ENCODE measurements at places on chromosomes 2 and 18.

- DNase-seq, result no peak
Measured at GRCh38 chr2:166700079-166700478, 188.2 kb upstream of the XIRP2 start.

GRCh38 chr2:177542396-177542795 lies 149.8 kb downstream of the AGPS start:
- no peak for DNase-seq

- DNase-seq, result no peak
Measured at GRCh38 chr2:79223539-79223938, 64.0 kb upstream of the REG3A start.

GRCh38 chr18:37188016-37188791 lies 359.3 kb downstream of the KIAA1328 start:
- no peak for DNase-seq

DNA sequence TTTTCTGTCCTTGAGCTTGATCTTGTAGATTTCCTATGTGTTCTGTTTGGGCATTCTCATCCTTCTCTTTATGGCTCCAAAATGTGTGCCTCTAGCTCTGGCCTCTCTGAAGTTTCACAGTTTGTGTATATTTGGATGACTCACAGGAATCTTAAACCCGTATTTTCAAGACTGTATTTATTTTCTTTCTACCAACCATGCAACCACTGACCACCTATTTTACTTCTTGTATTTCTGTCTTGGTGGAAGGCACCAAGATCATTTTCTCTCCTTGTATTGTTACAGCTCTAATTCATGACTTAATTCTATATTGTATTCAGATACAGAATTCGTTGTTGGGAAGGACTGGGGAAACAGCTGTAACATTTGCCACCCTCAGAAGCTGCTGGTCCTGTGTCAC lies 39.5 kb downstream of the ACSL3 start:
- DNase-seq, result no peak

- no peak for DNase-seq
Measured at GRCh38 chr2:99659874-99660273, 170.1 kb upstream of the REV1 start.

DNA sequence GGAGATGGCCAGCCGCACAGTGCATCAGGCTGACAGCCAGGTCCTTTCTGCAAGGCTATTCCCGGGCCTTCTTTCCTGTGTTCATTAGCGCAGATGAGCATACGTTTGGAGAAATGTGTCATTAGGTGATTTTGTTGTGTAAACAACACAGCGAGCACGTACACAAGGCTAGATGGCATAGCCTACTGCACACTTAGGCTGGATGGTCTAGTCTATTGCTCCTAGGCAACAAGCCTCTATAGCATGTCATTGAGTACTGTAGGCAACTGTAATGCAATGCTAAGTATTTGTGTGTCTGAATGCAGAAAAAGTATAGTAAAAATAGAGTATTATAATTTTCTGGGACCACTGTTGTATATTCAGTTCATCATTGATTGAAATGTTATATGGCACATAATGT lies 50.9 kb upstream of the PHLPP1 start:
- no peak for DNase-seq

DNA sequence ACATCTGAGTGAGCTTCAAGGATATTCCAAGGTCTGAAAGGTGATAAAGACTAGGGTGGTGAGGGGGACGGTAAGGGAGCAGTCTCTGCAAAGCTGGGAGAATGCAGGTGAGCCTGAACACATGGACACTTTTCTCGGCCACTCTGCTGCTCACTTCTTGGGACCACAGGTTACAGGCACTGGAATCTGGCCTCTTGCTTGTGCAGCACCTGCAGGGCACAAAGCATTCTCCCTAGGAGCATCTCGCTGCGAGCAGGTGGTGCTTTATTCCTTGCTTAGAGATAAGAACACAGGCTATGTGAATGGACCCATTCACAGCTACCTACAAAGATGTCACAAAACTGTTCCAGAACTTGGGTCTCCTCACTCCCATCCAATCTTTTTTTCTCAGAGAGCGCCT lies 153.2 kb downstream of the DDX1 start:
- no peak for DNase-seq

DNA sequence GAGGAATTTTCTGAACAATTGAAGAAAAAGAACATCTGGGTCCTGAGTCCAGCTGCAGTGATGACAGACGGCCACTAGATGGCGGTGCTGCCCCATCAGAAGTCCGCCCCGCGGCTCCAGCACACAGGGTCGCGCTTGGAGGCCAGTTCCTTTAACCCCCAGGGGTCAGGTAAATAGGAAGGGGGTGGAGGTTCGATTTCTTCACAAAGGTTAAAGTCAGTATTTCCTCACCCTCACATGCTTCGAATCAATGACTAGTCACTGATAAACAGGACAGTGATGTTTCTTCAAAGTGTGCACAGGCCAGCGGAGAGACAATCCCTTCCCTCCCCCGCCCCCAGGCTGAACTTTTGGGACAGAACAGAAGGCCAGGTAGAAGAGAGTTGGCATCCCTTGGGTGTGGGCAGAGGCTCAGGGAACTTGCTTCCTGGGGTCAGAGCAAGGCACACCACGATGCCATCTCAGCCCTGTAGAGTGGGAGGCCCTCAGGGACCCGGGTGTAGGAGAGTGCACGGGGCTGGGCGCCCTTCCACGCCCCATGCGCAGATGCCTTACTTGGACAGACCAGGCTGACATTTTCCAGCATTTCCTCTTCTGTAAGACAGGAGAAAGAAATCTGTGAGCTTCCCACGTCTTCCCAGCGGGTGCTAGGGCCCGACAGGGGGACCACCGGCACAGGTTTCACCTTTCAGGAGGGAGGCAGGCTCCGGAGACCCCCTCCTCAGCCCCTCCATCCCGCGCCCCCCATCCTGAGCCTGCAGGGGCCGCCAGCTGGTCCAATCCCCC lies 722 bp downstream of the APOB start:
- peak; percentile 46 for DNase-seq

DNA sequence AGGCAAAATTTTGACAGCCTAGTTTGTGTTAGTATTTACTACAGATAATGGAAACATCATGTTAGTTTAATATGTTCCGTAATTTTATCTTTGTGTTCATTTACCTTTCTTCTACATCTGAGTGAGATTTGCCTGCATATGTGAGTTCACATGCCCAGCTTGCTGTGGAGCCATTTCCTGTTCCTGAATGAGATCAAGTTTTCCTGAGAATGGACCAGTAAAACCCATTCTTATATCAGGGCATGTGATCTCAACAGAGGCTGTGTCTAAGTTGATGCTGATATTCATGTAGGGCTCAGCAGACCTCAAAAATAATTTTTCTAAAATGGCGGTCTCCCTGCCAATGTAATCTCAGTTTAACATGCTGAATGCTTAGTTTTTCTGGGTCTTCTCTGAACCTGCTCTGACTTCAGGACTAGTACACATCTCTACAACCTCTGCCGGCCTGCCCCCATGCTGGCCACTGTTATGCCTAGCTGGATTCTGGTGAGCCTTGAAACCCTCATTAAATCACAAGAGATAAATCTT lies 1.0 kb downstream of the IL1A start:
- no peak for DNase-seq

GRCh38 chr2:143284087-143284675 lies 155.0 kb downstream of the ARHGAP15 start:
- peak; percentile 41 for DNase-seq

GRCh38 chr2:128438091-128438490 lies 119.4 kb upstream of the HS6ST1 start:
- DNase-seq, result peak; percentile 5

DNA sequence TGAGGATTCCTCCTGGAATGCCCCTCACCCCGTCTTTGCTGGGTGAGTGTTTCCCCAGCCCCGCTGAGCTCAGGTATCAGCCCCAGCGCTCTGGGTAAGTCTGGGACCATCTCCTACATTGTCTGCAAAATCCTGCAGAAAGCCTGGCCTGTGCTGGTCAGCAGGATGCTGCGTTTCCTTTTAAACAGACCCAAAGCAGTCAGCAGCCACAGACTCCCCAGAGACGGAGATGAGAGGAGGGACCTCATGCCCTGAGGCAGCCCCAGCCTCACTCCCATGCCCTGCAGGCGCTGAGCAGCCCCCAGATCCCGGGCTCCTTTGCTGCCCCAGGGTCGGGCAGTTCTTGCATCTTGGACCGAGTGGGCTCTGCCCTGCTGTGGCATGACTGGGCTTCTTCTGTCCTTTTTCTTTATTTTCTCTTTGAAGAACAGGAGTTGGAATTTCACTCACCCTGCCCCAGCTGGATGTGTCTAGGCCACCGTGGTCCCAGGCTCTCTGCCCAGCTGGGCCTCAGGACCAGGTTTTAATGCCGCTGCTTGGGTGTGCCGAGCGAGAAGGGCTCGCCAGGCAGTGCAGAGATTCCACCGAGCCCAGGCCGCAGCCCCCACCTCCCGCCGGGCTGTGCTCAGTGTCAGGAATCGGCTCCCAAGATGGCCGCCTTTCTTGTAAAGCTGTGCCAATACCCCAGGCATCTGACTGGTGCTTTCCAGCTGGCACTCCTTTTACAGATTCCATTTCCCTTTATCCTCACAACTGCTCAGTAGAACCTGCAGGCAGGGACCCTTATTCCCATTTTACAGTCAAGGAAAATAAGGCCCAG lies 43.6 kb downstream of the ODC1 start:
- no peak for DNase-seq

- no peak for DNase-seq
Measured at GRCh38 chr2:66170744-66171330, 264.1 kb upstream of the MEIS1 start.

DNA sequence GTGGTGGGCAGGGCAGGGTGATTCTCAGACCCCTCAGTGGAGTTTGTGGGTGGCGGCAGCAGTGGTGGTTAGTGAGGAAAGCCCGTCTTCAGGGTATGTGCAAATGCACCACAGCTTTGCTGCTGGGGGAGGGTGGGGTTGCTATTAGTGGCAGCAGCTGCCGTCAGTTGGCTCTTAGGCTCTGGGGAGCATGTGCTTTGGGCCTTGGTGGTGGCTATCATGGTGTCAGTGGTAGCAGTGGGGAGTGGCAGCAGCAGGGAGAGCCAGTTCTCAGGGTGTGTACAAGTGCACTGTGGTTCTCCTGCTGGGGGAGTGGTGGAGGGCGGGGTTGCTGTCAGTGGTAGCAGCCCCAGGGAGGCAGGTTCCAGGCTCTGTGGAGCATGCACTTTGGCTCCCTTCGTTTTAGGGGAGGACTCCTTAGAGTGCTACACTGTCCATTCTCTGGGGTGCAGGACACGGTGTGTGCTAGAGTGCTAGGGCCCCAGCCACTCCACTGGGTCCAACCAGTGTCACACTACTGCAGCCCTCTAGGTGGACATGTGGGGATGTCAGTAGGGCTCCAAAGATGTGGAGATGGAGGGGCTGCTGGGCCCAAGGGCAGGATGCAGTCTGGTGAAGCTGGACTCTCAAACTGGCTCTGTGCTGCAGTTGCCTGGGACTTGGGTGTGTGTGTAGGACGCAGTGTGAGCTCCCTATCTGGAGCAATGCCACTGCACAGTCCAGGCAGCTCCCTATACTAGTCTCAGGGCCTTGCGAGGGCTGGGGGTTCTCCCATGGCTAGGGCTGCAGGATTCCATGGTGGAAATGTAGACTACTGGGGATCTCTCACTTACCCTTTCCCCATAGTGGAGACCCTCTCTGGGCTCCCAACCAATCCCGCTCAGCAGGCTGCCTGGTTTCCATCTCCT lies 45.3 kb downstream of the ADCYAP1 start:
- DNase-seq, result no peak

DNA sequence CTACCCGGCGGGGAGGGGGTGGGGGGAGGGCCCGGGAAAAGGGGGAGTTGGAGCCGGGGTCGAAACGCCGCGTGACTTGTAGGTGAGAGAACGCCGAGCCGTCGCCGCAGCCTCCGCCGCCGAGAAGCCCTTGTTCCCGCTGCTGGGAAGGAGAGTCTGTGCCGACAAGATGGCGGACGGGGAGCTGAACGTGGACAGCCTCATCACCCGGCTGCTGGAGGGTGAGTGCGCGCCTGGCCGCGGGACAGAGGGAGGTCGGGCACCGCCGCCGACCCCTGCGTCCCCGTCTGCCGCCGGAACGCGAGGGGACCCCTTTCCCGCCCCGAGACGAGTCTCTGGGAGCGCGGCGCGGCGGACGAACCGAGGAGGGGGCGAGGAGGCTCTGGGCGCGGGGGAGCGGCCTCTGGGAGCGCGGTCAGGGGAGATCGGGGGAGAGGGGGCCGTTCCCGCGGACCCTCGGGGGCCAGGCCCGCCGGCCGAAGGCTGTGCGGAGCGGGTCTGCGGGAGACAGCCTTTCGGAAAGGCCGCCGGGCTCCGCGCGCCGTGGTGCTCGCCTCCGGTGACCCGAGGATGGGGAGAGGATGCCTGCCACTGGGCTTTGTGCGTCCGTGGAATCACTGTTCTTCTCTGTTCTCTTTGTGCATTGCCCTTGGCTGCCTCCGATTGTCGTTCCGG lies 463 bp downstream of the PPP1CB start:
- DNase-seq, result peak; percentile 27

- DNase-seq, result no peak
Measured at GRCh38 chr2:214069254-214069653, 341.6 kb upstream of the VWC2L start.

- no peak for DNase-seq
Measured at GRCh38 chr18:40673150-40673549, 1281.9 kb upstream of the PIK3C3 start.

DNA sequence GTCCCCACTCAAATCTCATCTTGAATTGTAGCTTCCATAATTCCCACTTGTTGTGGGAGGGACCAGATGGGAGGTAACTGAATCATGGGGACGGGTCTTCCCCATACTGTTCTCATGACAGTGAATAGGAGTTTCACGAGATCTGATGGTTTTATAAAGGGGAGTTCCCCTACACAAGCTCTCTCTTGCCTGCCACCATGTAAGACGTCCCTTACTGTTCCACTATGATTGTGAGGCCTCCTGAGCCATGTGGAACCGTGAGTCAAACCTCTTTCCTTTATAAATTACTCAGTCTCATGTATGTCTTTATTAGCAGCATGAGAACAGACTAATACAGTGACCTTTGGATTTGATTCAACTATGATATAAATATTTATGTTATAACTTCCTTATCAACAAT lies 78.0 kb downstream of the CYRIA start:
- no peak for DNase-seq

DNA sequence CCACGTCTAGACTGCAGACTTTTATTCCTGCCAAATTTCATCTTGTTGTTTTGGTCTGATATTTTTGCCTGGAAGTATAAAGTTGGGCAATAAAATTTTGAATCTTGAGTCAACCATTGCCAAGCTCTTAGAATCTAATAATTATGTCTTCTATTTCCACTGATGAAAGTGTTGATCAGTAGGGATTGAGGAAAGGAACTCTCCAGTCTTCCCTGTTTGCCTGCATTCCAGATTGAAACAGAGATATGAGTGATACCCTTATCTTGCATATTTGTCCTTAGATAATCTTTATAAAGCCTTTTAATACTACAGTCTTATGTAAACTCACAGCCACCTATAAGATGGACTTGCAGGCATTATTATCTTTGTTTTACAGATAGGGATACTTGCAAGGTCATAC lies 45.5 kb upstream of the UBE2E3 start:
- no peak for DNase-seq

GRCh38 chr2:72993147-72993932 lies 76.0 kb downstream of the EMX1 start:
- DNase-seq, result peak; percentile 35

DNA sequence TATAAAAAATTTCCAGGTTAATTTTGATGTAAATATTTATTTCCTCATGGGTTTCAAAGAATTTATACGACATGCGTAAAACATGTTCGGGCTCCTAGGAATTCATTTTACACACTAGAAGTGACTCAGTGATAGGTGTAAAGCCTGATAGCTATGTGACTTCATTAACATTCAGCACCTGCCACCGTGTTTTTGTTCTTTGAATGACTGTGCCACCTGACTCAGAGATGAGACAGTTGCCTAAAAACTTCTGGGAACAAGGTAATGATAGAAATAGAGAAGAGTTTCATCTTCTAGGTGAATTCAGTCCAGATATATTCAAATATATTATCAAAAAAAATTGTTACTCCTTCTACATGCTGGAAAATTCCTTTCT lies 10.0 kb downstream of the IL1R2 start:
- DNase-seq, result no peak

Measured in CD4-positive, alpha-beta T cell treated with Interleukin-4 for 1 hour (primary cell).